ENCODE measurements at places on chromosomes 2 and 18.

DNA sequence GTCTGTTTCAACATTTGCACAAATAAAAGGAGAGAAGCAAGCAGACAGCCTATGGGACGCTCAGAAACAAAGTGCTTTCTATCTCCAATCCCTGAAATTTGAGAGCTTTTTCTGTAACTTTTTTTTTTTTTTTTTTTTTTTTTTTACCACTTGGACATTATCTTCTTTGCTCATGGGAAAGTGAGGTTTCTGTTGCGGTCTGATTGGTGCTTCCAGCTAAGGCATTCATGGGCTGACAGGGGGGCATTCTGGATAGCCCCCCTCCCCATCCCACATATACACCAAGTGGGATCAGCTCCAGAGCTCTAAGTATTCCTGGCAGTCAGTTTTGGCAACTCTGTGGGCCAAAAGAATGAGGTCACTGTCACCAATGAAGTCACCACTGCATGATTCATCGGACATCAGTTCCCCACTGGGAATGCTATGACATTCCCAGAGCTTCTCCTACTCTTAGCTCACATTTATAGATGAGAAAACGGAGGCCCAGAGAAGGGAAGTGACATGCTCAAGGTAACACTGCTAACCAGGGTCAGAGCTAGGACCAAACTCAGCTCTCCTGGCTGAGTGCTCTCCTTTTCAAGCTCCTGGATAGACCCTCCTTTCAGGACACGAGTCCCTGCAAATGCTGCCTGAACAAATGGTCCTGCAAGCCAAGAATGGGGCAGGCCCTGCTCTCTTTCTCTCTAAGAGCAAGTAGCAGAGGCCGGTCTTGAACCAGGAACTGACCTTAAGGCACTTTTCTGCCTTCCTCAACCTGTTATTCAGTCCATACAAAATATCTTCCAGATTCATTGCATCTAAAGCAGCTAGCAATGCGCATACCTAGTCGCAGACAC is 61.3 kb downstream of the TMEM247 start:
- DNase-seq = no peak

- DNase-seq = no peak
These were observed 183.0 kb downstream of the NYAP2 start for GRCh38 chr2:225582355-225583116.

DNA sequence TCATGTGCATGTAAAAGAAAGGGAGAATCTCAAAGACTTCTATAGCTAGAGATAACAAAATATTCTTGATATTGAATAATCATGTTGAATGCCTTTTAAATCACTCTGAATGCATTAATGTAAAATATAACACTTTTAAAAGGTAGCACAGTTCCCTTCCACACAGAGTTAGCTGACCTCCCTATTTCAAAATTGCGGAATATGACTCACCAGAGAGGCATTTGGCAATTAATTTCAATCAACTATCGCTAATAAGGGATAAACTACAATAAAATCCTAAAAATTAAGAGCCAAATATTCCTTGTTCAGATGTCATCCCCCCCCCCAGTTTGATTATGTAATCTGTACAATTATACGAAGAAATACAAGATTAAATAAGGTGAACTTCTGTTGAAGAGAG is 29.3 kb downstream of the ZC3H15 start:
- DNase-seq = no peak

- no peak for DNase-seq
These were observed 130.9 kb downstream of the ANTXR1 start for GRCh38 chr2:69143748-69144360.

- DNase-seq = no peak
These were observed 719.3 kb downstream of the PLCL1 start for GRCh38 chr2:198523710-198524109.

- DNase-seq = no peak
These were observed 225.6 kb downstream of the ZBTB7C start for GRCh38 chr18:48183613-48184012.

DNA sequence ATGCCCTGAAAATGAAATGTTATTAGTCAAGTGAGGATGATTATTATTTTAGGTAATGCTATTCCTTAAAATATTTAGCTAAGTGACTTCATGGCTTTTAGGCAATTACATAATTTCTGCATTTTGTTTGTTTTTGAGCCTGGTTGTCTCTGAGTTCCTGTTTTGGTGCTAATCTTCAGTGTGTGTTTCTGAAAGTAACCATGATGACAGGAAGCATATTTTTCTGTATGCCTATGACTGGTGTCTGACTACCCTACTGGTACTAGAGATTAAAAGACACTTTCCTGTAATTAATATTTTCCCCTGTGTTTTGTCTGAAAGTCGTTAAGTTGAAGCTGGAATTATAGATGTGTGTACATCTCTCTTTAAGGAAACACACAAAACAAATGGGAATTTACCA is 295.0 kb upstream of the SPRED2 start:
- no peak for DNase-seq

GRCh38 chr18:63843008-63843407 is 44.5 kb upstream of the SERPINB2 start:
- no peak for DNase-seq

Measured in activated CD8-positive, alpha-beta memory T cell treated with anti-CD3 and anti-CD28 coated beads, Interleukin-2, amount 50 U/mL, for 4 hours (primary cell).